GM04504 (cell line): ENCODE measurements at places on chromosomes 5 and 9.

DNA sequence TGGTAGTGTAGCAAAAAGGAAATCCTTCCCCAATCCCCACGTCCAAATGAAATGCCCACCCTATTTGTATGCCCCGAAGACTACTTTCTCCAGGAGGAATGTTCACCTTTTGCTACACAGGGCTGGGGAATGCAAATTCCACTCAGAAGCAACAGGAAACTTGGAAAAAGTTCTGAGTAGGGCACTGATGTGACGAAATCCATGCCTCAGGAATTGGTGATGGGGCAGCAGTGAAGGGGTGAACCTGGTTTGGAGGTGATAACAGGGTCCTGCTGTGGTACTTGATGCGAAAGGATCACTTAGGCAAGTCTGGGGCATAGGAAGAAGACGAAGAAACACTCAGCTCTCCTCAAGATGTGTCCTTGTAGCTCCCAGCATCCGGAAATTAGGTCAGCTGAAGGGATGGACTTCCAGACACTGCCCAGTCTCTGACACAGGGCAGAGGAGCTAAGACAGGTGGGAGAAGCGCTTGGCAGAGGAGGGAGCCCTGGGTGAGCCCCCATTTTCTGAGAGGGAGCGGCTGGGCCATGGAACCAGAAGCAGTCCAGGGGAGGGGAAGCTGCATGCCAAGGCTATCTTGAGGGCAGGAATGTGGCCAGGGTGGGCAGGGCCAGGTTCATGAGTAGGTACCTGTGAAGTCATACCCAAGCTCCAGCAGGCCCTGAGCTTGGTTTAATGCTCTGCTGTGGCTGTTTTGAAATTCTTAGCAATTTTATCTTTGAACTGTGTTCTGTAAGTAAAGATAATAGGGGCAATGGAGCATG lies 22.2 kb upstream of the MVB12B start:
- no peak for DNase-seq

GRCh38 chr5:93585041-93585766 lies 2.2 kb downstream of the NR2F1 start:
- DNase-seq = no peak

- DNase-seq = no peak
Observed at GRCh38 chr9:101162231-101162630, 133.7 kb downstream of the PLPPR1 start.

DNA sequence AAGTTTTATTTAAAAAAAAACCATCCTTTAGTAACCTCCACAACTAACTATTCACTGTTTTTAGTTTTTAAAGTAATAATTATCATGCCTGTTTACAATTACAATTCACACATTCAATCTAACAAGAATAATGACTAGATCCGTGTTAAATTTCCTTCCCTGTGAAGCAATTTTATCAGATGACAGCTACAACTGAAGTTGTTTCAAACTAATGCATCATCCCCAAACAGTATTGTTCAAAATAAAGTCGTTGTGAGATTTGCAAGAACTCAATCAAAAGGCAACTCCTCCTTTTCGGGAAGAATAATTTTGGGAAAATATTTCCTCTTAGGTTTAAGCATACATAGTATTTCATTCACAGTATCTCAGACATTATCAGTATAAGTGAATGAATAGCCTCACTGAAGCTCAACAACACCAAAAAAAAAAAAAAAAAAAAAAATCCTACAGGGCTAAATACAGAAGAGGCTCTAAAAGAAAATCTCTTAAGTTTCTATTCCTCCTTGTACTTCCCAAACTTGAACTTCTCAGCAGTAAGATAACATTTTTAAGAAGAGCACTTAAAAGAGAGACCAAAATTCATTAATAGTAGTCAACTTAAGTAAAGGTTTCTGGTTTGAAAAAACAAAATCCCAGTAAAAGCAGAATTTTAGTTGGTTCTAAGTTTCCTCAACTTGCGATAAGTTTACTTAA lies 9.4 kb downstream of the C9orf72 start:
- no peak for DNase-seq

DNA sequence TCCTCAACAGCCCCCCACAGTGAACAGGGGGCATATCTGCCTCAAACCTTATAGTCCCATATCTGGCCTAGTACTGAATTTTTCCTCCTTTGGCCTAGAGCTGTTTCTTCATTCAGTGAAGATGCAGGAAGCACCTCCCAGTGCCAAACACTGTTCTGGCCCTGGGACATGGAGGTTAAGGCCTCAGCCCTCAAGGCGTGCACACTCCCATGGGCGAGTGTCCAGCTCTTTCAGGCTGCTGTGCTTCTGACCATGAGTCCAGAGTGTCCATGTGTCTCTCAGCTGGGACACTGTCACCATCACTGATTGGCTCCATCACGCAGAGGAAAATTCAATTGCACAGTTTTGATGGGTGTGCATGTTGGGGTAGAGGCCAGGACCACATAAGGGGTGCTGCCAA lies 151.5 kb downstream of the PAX5 start:
- DNase-seq = no peak

GRCh38 chr9:134320868-134321471 lies 5.3 kb upstream of the RXRA start:
- DNase-seq = no peak
